ENCODE measurements at places on chromosomes 3 and 15.

- no peak for DNase-seq
Observed at GRCh38 chr15:73923488-73924164, 2.6 kb upstream of the LOXL1 start.

- no peak for DNase-seq
Observed at GRCh38 chr15:80769829-80770705, 9.1 kb upstream of the CEMIP start.

DNA sequence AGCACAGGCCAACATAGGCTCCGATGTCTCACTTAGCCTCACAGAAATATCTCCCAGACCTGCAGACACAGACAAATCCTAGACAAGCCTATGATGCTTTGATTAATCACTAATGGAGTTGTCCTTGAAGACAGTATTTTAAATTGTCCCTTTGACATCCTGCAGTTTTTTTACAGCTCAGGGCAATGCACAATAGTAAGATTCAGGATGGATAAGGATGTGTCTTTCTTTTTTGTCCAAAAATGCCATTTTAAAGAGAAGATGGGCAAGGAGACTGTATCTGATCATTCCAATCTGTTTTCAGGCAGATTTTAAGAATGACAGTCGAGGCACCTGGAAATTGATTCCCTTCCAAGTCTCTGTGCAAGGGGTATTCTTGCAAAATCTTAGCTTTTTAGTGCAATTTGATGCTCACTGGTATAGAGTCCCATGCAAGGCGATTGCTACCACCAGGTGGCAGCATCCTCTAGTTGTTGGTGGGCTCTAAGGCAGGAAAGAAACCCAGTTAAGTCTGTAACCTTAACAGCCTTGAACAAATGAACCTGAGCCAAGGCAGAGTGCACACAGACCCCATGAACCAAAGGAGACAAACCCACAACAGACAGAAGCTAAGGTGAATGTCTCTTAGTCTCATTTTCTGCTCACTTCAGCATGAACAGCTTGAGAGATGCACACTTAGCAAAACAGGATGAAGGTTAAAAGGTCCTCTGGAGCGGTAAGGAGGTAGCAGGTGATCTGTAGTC lies 51.2 kb upstream of the MINAR1 start:
- DNase-seq, result peak; percentile 62

DNA sequence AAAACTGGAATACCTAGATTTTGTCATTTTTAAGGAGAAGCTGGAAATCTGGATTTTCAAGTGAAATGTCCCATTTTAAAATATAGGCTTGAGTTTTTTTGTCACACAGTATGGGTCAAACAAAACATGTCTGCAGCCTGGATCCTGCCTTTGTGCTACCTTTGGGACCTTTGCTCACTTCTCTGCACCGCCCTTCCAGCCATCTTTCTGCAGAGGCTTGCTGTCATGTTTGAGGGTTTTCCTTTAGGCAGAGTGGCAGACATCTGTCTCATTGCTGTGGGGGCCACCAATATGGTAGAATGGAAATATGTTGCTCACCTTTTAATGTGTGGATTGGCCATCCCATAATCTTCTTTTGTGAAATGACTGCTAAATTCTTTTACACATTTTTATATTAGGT lies 136.3 kb downstream of the EEFSEC start:
- DNase-seq, result no peak

- DNase-seq, result no peak
Observed at GRCh38 chr3:15659254-15659975, 57.9 kb downstream of the BTD start.

DNA sequence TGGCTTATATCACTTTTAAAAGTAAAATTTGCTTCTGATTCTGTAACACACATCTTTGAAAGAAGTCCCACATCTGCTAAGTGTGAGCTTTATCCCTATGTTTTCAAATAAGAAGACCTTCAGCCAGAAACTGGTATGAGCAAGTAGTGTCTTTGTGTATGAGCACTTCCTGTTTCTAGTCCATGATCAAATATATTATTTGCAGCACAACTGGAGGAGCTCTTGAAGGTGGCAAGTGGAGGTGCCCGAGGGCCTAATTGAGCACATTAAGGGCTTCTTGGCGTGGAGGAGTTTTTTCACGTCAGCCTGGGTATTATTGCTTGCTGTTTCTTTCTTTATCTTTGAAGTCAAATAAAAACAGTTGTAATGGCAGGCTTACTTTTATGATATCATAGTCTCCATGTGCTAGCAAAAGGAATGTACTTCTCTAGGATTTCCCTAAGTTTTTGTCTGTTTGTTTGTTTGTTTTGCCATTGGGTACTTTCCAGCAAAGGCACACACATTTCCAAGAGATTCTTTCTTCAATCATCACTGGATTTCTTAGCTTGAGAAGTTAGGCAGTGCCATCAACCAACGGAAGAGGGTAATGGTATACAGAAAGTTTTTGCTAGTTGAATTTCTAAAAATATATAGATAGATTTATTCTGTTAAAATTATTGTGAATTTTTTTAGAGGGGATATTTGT lies 68.1 kb downstream of the MEIS2 start:
- DNase-seq, result no peak

- DNase-seq, result no peak
Observed at GRCh38 chr15:56234804-56235203, 8.9 kb downstream of the RFX7 start.

DNA sequence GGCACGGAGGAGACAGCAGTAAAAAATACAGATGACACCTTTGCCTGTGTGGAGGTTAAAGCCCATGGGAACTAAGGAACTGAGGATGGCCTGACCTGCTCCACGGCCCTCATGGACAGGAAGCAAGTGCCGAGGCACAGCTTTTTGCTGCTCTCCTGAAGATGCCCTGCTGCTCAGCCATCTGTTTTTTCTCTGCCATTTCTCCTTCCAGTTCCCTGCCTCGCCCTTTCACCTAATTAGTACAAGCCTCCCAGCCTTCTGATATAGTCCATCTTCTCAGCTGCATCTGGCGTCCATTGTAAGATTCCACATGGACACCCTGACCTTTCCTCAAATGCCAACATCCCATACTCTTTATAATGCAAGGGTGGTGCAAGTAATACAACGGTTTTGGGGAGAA lies 11.8 kb upstream of the CXCR6 start:
- no peak for DNase-seq

GRCh38 chr15:36598529-36599177 lies 19.2 kb downstream of the CDIN1 start:
- DNase-seq, result no peak

- DNase-seq, result no peak
Observed at GRCh38 chr3:59979542-59979941, 929.7 kb upstream of the CFAP20DC start.

GRCh38 chr3:187665010-187665409 lies 5.2 kb downstream of the SST start:
- DNase-seq, result no peak

DNA sequence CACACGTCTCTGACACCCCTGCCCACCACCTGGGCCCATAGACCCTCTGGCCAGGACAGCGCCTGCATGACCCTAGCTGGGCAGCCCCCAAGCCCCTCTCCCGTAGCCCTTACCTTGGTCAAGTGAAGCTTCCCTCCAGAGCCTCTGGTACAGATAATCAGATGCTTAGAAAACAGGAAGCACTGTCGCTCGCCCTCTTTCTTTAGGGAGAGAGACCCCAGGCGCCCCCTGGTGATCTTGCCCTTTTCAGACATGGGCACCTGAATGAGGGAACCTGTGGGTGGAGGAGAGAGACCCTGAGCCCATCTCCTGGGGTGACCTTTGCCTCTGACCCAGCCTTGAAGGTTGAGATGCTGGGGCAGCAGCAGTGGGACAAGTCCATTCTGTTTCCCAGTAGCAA lies 65.4 kb downstream of the RASGRF1 start:
- no peak for DNase-seq

- no peak for DNase-seq
Observed at GRCh38 chr3:134904776-134905646, 110.0 kb downstream of the EPHB1 start.

- no peak for DNase-seq
Observed at GRCh38 chr15:44718927-44719292, 7.6 kb downstream of the B2M start.

Data from stimulated activated CD8-positive, alpha-beta memory T cell treated with anti-CD3 and anti-CD28 coated beads, Interleukin-2, amount 100 ng/mL, for 1 hour (primary cell).